GM04504 (cell line): ENCODE measurements at places on chromosomes 2 and 18.

DNA sequence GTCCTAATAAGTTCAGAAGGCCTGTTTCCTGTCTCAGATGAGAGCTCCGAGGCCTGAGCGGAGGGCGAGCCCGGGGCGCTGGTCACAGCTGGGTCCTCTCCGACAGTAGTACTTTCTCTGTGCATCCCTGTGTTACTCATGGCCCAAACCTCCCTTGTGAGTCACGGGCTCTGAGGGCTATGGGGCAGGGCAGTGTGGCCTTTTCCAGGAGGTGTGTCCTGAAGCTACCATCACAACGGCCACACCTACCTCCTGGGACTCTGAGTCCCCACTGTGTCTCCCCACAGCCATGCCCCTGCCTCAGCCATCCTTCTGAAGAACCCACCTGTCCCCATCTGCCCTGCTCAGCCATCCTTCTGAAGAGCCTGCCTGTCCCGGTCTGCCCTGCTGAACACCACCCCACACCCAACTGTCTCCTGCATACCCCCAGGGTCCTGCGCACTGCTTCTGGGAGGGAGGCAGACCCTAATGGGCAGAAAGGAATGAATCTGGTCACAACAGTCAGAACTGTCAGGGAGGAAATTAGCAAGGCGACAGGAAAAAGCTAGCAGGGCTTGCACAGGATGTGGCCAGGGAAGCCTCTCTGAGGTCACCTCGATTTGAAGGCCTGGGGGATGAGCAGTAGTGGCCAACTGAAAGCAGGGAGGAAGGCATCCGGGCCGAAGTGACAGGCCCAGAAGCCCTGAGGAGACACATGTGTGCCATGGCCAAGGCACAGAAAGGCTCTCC, 145.4 kb upstream of the RIOK3 start:
- DNase-seq = no peak

- DNase-seq = no peak
Measured at GRCh38 chr2:135615404-135615803, 84.1 kb downstream of the R3HDM1 start.

- no peak for DNase-seq
Measured at GRCh38 chr18:45109271-45109670, 428.6 kb downstream of the SETBP1 start.

GRCh38 chr2:60306267-60306861, 247.1 kb downstream of the BCL11A start:
- no peak for DNase-seq

DNA sequence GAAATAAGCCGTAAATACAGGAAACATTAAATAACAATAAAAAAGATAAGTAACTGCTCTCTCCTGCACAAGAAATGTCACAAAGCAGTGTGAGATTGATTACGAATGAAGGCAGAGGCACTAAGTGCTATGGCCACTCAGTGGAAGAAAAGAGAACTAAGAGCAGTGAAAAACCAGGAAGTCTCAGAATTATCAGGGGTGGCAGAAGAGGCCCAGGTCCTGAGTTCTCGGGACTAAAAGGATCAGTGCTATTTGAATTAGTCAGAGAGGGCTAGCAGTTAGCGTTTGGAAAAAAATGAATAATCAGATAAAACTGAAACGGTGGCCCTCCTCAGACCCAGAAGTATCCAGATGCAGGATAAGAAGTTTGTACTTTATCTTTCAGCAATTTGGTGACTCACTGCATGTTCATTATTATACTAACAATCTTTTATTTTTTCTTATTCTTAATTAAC, 367.1 kb downstream of the ZEB2 start:
- DNase-seq = peak; percentile 13

- DNase-seq = no peak
Measured at GRCh38 chr18:28903306-28903705, 726.4 kb upstream of the CDH2 start.

DNA sequence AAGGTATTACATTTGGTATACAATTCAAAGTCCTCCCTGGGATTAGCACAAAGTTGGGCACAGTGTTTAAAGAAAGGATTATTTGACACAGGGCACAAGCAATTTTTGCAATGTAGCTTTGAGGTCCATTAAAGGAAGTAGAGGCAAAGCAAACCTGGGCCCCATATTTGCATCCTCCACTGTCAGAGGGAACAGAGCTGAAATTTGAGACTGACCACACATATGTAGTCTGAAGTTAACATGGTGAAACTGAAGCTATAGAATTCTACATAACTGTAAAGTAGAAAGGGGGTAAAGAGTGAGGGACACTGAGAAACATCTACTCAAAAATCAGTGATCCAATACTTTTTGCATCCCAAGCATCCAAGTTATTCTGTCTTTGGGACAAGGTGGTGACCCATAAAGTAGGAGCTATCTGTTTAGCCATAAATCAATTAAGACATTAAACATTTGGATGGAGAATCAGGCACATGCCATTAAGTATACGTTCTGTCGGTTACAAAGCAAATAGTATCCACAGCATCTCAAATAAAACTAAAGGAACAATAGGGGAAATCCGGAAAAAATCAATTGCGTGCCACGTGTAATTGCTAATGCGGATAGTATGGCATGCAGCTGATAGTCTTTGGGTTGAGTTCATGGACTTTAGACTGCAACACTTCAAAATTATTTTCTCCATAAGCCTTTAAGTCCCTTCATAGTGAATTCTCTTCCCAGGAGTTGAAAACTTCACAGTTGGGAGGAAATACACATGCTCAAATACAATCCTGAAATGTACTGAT, 72.6 kb downstream of the PLEKHM3 start:
- no peak for DNase-seq

DNA sequence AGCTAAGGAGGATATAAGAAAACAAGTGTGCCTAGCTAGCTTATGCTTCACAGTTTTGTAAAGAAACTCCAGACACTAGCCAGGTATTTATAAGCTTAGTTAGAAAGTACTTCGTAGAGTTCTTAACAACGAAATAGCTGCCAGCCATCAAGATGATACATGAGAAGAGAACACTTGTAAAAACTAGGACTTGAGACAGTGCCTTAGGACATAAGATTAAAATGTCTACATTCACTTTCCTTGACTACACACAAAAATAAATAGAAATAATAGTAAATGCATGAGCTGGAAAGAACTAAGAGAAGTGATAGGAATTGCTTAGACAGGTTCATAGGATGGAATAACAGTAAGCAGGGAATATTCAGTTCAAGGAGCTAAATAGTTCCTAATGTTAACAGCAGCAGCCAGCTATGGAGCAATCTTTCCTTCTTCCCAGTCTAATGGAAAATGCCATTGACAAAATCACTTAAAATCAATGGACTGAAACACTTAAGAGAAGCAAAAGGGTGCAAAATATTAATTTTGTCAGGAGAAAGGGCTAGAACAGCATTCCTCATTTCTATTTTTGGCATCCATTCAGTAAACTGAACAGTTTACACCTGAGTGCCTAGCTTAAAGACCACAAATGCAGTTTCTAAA, 186.6 kb downstream of the PDE11A start:
- no peak for DNase-seq

- DNase-seq = no peak
Measured at GRCh38 chr2:63218800-63219526, 168.3 kb downstream of the OTX1 start.

DNA sequence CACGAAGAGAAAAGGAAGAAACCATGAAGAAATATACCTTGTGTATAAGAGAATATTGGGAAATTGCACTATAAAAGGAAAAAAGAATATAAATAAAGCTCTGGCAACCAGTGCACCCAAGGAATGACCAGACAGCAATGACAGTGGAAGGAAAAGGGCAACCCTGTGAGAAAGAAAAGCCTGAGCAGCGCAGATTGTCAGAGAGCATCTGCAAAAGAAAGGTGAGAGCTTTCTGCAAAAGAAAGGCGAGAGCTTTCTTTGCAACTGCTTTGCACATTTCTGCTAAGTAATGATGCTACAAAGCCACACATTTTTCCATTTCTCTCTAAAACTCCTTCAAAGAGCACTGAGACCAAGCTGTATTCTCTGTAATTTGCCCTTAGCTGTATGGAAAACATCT, 83.6 kb downstream of the CTNNA2 start:
- DNase-seq = no peak

DNA sequence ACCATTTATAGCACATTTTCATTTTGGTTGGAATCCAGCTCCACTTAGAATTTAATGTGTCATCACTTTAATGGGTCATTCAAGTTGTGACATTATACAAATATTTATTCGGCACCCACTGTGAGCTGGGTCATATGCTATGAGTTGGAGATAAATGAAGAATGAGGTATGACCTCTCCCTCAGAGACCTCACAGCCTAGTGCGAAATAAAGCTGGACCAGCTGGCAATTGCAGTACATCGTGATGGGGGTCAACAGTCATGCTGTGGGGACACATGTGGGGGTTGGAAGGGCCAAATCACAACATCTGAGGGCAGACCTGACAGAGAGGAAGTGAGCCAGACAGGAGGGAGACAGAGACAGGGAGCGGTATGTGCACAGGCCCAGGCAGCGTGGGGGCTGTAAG, 175.4 kb downstream of the MAIP1 start:
- peak; percentile 3 for DNase-seq

DNA sequence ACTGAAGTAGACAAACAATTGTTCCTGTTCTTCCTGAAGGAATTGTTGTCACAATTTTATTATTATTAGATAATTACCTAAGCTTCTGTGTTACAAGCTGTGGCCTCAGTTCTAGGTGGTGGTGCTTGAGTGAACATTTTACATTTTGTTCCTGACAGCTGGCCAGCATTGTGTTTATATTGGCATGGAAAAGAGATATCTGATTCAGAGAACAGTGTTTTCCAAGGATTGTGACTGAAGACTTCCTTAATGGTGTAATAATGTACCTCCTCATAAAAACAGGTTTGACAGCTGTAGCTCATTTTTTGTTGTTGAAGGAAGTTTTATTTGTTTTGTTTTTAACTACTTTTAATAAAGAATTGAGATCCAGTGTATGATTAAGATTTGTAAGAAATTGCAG, 95.2 kb downstream of the EPB41L5 start:
- peak; percentile 28 for DNase-seq

- DNase-seq = no peak
Measured at GRCh38 chr2:98822301-98823164, 91.6 kb upstream of the MGAT4A start.

DNA sequence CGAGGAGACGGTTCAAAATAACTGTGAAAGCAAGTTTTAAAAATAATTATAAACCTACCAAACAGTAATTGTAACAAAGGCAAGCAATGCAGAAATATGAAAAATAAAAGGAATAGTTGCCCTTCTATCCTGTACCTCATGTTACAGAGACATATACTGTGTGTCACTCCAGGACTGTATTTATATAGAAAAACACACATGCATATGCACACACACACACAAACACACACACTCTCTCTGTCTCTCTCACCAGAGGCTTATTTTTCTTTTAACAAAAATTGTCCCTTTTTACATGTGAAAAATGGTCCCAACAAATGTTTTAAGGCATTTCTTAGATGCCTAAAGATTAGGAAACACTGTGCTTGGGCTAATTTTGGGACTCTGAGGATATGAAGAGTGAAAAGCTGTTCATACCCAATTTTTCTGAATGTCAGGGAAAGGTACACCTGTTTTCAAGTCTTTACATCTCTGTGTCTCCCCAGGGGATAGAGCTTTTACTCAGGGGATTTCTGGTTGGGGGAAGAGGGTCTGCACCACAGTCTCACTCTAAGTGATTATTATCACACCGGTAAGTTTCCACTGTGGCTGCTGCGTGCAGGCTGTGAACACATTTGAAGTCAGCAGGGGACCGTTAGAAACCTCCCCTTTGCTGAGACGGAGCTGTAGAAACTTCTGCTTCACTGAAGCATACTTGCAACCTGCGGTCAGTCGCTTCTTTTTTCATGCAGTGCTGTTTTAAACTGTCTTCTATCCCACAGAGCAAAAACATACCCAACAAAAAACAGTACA, 51.4 kb upstream of the SPAG16 start:
- no peak for DNase-seq

DNA sequence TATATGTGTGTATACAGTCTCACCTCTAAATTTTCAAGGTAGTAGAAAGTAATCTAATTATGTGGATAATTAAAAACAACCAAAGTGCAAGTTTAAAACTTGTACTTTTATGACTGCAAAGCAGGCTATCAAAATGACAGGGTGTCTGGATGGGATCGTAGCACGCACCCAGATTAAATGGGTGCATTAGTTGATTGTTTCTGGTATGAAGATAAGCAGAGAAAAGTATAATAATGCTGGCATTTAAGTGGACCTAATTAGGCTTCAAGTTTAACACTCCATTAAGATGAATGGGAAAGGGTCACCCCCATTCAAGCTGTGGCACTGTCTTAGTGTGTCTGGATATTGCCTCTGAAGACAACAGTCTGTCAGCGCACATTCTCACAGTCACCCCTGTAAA, 124.6 kb upstream of the ZEB2 start:
- DNase-seq = no peak

GRCh38 chr2:4873364-4873763, 818.8 kb upstream of the SOX11 start:
- no peak for DNase-seq

- no peak for DNase-seq
Measured at GRCh38 chr2:120775801-120776589, 40.3 kb downstream of the GLI2 start.

DNA sequence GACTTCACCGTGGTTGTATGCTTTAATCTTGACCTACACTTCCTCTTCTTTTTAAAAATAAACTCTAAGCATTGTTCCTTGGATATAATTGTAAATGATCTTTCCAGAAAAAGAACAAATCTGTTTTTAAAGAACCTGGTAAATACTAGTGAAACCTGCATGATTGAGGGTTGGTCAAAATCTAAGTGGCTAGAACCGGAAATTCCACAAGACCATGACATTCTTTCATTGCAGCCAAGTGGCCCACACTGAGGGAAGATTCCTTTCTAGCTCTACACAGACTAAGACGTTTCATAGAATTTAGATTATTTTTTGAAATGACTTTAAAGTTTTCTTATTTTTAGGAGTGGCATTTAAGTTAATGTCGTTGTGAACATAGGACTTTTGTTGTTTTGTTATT, 356.7 kb downstream of the NYAP2 start:
- no peak for DNase-seq

DNA sequence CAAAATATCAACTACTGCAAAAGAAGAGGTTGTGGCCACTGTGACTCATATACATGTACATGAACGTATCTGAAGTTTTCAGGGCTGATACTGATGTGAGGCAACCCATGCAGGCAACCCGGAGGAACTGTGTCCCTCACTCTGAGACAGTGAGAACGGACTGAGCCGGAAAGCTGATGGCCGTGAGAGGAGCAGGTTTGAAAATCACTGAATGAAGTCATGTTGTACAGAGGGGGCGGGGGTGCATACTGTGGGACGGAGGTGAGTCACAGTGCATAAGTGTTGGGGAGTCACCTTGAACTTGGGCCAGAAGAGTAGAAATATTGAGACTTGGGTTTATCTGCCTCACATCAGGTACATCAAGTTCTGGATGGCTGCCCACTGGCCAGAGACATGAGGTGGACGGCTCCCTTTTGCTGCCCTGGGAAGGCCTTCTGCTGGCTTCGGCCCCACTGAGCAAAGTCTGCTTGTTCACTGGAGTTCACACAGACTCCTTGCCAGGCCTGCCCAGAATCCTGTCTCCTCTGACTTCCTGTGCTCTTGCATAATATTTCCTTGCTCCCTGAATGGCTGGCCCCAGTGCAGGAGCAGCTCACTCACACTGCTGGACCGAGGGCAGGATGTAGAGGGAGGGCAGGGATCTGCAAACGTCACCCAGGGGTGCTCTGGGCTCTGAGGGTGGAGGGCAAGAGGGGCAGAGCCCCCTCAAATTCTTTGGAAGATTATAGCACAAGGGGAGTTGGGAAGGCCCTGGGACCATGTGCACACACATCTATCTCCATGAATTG, 18.1 kb downstream of the EPAS1 start:
- DNase-seq = peak; percentile 96
